Central memory CD8-positive, alpha-beta T cell (primary cell): ENCODE measurements at places on chromosomes 7 and 10.

DNA sequence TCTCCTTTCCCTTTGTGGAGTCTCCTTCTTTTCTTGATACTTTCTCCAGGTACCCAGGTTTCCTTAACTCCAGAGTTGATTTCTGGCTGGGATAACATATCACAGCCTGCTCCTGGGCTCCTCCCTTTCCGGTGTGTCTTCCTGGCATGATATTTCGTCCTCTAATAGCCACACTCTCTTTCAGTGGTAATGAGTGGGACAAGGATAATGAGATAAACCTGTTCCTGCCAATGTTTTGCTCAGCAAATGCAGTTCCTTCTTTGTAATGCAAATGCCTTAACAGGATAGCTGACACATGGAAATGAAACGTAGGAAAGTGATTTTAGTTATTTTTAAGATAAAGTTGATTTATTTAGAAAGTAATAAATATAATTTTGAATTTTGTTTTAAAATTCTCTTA is 168.6 kb downstream of the NRP1 start:
- no peak for DNase-seq

DNA sequence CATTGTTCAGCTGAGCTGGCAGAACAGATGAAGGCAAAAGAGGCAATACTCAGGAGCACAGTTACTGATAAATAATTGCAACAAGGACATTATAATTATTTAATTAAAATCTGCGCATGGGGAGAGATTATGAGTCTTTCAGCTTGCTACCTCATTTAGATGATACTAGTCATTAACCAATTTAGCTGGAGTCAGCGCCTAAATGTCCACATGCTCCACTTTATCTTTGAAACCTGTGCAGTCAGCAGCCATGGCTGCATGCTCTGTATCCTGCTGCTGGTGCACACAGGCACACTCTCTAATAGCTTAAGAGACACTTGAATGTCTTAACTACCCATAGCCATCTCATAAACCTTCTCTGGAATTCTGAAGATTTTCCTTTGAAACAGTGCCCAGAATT is 196.8 kb downstream of the PPP1R3A start:
- DNase-seq, result no peak

DNA sequence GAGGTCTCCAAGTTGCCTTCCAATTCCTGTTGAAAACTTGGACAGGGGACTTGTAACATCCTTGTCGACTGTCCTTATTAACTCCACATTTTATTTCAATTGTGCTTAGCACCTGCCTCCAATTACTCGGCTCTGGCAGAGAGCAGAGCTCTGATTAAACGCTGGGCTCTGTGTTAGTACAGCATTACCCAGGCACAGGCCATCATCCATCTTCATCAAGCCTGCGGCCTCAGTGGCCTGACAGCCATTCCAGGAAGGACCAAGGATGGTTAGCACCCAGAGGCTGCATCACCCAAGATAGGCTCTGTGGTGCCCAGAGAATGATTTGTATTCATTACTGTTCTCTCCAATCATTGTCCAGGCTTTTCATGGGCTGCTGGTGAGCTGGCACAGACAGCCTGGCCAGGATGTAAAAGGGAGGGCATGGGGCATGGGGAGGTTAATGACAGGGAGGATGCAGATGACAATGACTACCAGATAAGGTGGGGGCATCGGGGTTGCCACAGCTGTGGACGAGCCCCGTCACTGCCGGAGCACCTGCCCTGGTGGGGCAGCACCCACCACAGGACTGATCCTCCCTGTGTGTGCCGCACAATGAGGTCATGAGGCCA is 123.3 kb downstream of the PTPN20 start:
- no peak for DNase-seq

DNA sequence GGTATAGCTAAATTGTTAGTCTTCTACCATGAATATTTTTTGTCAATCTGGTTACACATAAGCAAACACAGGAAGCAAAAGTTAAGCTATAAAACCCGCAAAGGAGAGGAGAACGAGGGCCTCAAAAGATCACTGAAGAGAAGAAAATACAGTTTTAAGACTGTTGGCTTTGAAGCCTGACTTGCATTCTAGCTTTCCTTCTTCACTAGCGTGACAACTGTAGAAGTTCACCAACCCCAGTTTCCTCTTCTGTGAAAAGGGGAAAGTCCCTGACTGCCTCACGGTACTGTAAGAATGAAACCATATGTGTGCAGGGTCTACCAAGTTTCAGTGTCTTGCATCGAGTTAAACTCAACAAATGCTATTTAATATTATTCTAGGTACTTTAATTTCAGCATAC is 7.5 kb upstream of the LRRN3 start:
- no peak for DNase-seq

DNA sequence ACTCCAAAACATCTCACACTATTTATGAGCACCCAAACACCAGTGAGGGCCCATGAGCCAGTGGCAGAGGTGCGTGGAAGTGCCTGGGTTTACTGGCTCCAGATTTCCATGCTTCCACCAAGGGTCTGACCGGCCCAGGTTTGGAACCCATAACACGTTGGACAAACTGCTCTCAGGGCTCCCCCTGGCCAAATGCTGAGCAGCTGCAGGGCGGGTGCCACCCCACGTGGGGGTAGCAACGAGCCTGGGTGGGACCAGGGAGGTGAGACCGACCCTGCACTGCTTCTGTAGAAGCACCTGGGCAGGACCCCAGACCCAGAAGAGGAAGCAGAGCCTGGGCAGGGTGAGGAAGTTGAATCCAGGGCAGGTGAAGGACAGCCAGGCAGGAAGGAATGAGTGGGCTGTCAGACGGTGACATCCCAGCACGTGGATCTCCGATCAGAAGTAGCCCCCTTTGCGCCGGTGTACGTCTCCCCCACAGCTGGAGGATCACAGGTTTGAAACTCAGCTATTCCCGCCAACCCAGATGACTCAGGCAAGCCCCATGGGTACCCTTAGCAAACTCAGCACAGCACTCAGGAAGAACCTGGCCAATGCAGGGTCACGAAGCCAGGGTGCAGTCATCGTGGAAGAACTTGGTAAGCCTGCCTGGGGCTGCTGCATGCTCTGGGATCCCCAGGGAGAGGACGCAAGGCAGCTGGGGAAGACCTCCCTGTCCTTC is 100.4 kb upstream of the DDC start:
- no peak for DNase-seq

DNA sequence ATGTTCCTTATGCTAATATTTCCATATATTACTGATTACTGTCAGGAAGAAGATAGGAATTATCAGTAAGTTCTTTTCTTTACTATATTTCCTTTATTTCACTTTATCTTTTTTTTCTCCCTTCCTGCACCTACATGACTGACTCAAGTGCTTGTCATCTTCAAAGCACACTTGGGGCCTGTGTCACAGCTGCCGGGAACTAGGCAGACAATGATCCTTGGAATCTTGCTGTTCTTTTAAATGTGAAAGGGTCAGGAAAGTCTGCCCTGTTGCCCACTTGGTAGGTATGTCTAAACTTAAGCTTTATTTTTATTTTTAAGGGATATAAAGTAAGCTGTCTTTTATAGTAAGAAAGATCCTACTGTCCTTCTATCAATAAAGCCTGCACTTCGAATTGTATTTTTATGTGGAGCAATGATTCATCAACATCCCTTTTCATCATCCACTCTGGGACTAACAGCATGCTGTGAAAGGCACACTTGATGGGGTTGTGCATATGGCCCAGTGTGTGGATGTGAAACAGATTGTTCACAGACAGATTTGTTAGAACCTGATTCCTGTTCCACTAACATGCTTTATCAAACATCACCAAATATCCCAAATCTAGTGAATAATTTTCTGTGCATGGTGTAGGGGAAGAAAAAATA is 556.9 kb downstream of the DNAJB9 start:
- DNase-seq, result no peak

DNA sequence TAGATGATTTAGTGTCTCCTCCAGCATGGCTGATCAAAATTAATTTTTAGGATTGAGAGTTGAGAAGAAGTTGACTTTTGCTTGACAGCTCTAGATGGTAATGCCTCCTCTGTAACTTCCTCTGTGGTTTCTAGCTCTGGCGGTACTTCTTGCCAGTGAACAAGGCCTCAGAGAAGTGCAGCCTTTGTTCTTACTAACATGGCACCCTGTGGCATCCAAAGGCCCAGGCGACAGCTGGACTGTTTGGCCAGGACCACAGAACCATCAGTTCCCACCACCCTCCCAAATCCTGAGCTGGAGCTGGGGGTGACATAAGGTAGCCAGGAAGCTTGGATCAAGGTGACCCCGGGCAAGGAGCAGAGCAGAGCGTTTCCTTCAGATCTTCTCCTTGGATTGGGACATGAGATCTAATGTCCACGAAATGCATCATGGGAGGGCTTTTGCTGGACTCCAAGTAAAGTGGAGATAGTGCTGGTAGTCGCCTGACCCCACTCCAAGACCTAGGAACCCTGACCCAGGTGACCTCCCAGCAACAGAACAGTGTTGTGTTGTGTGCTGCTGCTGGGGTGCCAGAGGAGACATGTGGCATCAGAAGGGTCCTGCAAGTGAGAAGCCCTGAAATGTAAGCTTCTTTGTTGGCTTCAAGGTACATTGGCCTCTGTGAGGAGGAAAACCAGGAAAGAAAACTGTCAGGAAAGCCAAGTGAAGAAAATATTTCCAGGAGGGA is 41.8 kb downstream of the APBB1IP start:
- peak; percentile 36 for DNase-seq

- DNase-seq, result no peak
Observed at GRCh38 chr10:70549351-70549961, 53.1 kb downstream of the PRF1 start.

- no peak for DNase-seq
Observed at GRCh38 chr7:157684909-157685429, 348.2 kb downstream of the DNAJB6 start.

DNA sequence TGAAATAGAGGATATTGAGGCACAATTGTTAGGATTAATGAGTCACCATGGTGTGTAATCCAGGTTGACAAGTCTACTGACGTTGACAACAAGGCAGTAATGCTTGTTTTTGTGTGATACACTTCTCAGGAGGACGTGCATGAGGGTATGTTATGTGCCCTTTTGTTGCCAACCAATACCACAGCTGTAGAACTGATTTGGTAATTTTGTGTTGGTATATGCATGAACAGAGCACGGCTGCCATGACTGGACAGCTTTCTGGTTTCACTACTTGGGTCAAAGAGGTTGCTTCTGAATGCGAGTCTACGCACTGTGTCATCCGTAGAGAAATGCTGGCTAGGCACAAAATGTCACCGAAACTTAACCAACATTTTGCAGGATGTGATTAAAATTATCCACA is 32.9 kb downstream of the PHTF2 start:
- DNase-seq, result no peak

DNA sequence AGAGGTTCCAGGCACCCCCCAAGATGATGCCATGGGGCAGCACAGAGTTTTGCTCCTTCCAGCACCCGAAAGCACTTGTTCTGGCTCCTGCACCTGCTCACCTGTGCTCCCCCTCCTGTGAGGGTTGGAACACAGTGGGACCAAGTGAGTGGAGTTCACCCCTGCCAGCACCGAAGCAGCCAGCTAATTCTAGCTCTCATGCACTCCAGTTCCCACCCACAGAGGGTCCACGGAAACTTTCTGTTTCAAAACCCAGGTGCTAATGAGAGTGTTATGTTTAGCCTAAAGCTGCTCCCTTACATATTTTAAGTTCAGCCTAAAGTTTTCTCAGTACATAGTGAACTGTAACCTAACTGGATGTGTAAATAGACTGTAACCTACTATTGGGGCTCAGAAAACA is 42.6 kb upstream of the SLC35G1 start:
- DNase-seq, result no peak

GRCh38 chr7:3168869-3169268 is 125.2 kb upstream of the CARD11 start:
- no peak for DNase-seq

- no peak for DNase-seq
Observed at GRCh38 chr10:79113827-79114226, 45.1 kb downstream of the ZMIZ1 start.

DNA sequence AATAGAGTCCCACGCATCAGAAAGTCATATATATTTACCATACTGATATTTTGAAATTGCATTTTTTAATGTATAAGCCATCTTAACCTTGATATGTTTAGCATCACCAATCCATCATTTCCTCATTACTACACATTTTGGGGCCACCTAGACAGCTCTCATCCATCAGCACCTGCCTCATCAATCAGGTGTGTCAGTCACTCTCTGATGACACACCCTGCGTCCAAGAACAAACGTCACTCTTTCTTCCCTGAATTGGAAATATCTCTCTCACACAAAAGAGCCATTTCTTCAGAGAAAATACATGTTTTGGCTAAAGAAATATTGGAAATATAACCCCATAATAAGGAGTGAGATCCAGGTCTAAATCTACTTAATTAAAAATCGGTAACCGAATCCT is 38.9 kb upstream of the RSU1 start:
- DNase-seq, result no peak

- no peak for DNase-seq
Observed at GRCh38 chr7:23618241-23618640, 21.1 kb downstream of the CCDC126 start.

DNA sequence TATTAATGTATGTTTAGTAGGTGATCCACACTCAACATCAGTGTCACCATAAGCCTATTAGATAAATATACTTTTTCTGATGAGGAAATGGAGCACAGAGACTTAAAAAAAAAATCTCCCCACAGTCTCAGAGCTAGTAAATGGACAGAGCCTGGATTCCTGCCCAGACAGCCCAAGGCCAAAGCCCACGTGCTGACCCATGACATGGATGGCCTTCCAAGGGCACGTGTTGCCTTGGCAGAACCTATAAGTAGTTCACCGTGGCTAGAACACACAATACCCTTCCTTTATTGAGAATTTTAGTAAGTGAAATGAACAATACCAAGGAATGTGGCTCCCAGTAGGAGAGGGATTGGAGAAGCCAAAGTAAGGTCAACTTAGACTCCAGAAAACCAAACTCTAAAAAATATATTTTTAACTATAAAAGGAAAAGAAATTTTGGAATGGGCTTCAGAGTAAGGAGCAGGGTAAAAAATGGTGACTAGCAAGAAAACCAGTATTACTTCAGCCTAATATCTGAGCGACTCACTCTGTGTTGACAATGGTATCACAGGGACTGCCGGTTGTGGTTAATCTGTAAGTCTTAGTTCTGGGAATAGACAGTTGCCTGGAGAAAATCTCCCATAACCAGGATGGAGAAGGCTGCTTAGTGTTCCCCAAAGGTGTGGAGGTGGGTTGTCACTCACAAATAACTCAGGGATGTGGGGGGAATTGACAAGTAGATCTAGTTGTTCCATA is 223.0 kb downstream of the SORCS1 start:
- DNase-seq, result no peak

DNA sequence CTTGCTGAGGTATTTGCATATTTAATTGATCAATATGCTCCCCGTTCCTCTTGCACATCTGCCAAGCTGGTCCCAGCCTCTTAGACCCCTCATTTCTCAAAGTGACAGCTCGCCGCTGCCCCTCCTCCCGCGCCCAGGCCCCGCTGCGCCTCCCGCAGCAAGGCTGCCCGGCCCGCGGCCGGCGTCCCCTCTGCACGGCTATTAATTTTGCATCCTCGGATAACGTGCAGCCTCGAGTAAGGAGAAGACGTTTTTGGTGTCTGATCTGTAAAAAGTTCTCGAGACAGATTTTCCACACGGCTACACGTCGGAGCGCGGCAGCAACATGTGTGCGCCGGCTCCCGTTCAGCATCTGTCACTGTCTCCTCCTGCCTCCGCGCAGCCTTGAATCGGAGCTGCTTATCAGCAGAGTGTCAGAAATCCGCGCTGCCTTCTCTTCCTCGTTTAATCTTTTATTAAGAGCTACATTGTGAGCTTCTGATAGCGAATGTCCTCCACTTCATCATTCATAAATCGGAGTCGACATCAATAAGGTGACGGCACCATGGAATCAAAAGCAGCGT is 65.3 kb downstream of the EBF3 start:
- no peak for DNase-seq

GRCh38 chr10:591646-592045 is 97.8 kb downstream of the DIP2C start:
- no peak for DNase-seq
